ENCODE measurements at places on chromosomes 16 and 17. TPM values are rescaled to one million over a fixed set of nuclear protein-coding genes. Genes with fewer than 3 reads are reported as not detected.

GRCh38 chr17:77873500-77874302, 84.8 kb upstream of the TNRC6C start:
- peak; percentile 67 for DNase-seq

DNA sequence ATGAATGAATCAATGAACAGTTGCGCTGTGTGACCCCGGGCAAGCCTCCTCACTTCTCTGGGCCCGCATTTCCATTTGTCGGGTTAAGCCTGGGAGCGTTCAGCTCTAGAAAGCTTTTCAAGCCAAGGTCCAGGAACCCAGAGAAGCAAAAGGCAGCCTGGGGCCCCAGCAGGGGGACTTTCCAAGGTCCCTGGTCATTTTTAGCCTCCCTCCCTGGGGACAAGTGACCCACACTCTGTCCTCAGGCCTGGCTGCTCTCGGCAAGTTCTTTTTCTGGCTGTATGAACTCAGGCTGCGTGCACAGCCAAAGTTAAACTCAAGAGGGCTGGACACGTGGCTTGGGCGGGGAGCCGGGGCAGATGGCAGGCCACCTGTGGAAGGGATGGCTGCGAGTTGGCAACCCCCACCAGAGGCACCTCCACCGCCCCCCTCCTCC, 41.4 kb upstream of the CIBAR2 start:
- DNase-seq: no peak

GRCh38 chr16:81765969-81766368, 13.1 kb upstream of the PLCG2 start:
- no peak for DNase-seq

Gene ZNF750
- total RNA-seq: not detected

Gene PYDC1
- not detected for total RNA-seq

Gene ZNF597
- 2.5 TPM for total RNA-seq

Gene STAT5B
- 31.0 TPM for total RNA-seq

Gene CCL5
- total RNA-seq: not detected

Gene PCTP
- total RNA-seq: 6.6 TPM

Measured in chondrocyte (in vitro differentiated cells).